Chondrocyte (in vitro differentiated cells): ENCODE measurements at places on chromosomes 12 and 14. TPM values are rescaled to one million over a fixed set of nuclear protein-coding genes. Genes with fewer than 3 reads are reported as not detected.

GRCh38 chr12:68439368-68440045, 107.3 kb upstream of the MDM1 start:
- DNase-seq: no peak

DNA sequence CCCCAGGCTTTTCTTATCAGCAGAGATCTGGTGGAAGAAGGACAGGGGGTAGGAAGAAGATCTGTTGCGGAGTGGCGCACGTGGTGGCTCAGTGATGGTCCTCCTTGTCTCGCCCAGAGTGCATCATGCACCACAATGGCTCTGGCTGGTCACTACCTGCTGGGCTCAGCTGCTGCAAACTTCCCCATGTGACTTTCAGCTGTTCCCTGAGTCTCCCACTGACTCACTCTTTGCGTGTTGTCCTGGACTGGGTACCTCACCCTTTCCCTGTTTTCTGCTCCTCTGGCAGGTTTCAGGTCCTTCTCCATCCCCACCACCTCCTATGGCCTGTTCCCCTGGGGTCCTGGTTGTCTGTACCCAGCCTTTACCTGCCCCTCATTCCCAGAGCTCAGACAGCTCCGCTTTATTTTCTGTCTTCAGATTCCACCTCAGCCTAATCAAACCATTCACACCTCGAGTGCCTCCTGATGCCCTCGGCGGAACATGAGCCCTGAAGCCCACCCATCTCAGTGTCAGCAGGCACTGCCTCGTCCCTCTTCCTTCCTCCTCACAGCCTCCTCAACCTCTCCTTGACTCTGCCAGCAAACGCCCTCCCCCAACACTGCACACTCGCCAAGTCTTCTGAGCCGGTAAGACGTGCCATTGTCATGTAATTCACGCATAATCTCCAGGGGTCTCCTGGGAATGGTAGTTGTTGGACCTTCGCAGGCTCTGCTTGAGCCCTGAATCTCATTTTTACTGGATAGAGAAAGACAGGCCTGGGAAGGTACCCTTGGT, 1.8 kb downstream of the C1R start:
- DNase-seq: no peak

- no peak for DNase-seq
These were observed 100.6 kb downstream of the TNFAIP2 start for GRCh38 chr14:103223818-103224352.

- DNase-seq: no peak
These were observed 70.7 kb downstream of the SUSD6 start for GRCh38 chr14:69682136-69682535.

Gene DNAL1
- 13.3 to 23.0 TPM (median 15.2 TPM) in 3 replicates for total RNA-seq

Gene CMA1
- total RNA-seq: not detected in 3 replicates

Gene JPH4
- total RNA-seq: 0.20 TPM in 1 of 3 replicates, not detected in the others
